ENCODE measurements at places on chromosomes 13 and 19. TPM values are rescaled to one million over a fixed set of nuclear protein-coding genes. Genes with fewer than 3 reads are reported as not detected.

The RNF225 gene
- 0.64 TPM for total RNA-seq

The PRR12 gene
- total RNA-seq: 27.8 TPM

The SBSN gene
- not detected for total RNA-seq

The CRB3 gene
- total RNA-seq: 2.2 TPM

The CALR gene
- total RNA-seq: 770 TPM

The MATK gene
- 17.1 TPM for total RNA-seq

The PRODH2 gene
- total RNA-seq: 0.13 TPM

- ATAC-seq: peak; percentile 20
Observed at GRCh38 chr19:50728084-50728737, 5.0 kb downstream of the CLEC11A start.

- no peak for ATAC-seq
Observed at GRCh38 chr13:113920606-113921286, 53.1 kb downstream of the C13orf46 start.

GRCh38 chr13:105159841-105160240, 1375.6 kb downstream of the EFNB2 start:
- ATAC-seq: no peak

GRCh38 chr19:6439743-6440142, 6.2 kb upstream of the SLC25A41 start:
- ATAC-seq: no peak

DNA sequence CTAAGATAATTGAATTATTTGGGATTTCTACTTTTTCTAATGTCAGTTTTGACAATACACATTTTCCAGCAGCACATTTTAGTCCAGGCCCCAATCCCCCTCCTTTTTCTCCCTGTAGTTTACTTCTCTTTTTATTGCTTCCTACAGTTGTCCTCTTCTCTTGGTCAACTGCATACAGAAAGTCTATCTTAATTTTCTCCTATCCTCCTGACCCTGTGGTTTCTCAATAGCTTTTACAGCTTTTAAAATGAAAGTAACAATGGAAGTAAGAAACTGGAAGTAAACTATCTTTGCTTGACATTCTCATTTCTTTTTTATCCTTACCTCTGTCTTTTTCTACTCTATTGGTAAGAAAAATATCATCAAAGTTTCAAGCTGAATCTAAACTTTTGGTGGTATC, 106.5 kb upstream of the OXGR1 start:
- ATAC-seq: no peak

DNA sequence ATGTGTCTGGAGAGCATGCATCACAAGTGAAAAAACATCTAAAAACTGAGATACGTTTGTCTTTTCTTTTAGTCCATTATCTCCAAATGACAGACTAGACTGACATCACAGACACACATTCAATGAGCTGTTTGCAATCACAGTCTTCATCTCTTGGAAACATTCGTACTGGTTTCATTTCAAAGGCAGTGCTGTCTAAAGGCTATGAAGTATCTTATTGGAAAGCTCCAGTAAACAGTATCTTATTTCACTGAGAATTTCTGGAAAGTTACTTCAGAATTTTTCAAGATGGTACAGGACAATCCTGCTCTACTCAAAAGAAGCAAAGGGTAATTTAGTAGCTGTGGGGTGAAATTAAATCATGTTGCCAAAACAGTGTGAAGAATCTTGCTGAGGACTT, 53.5 kb upstream of the TNFRSF19 start:
- ATAC-seq: no peak

- ATAC-seq: no peak
Observed at GRCh38 chr19:17999684-18000479, 8.1 kb upstream of the ARRDC2 start.

DNA sequence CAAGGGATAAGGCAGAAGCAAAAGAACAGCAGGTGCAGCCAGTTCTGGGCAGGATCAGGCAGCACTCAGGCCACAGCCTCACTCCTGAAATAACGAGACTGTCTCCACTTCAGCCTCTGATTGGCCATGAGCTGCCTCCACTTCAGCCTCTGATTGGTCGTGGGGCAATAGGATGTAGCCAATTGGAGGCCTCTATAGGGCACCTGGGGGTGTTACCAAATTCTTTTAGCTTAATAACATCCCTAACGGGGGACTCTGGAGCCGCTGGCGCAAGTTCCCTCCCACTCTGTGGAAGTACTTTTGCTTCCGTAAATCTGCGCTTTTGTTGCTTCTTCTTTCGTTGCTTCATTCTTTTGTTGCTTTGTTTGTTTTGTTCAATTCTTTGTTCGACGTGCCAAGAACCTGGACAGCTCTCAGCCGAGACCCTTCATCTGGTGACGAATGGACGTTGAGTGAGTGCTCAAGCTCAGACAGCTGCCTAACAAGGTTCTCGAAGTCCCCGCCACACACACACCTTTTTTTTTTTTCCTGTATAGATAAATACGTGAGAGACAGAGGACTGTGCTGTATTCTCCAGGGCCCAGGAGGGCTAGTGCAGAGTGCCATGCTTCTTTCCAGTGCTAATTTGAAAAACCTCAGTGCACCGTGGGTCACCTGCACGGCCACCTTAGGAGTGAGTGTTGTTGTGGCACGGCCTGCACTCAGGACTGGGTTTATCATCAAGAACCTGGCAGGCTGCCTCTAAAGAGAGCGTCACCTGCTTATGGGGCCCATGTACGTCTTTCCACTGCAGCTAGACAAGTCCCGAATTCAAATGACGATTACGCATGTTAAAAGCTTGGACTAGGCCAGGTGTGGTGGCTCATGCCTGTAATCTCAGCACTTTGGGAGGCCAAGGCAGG, 32.0 kb upstream of the TUBGCP3 start:
- ATAC-seq: peak; percentile 76

- ATAC-seq: no peak
Observed at GRCh38 chr13:20401531-20401930, 124.1 kb downstream of the CRYL1 start.

DNA sequence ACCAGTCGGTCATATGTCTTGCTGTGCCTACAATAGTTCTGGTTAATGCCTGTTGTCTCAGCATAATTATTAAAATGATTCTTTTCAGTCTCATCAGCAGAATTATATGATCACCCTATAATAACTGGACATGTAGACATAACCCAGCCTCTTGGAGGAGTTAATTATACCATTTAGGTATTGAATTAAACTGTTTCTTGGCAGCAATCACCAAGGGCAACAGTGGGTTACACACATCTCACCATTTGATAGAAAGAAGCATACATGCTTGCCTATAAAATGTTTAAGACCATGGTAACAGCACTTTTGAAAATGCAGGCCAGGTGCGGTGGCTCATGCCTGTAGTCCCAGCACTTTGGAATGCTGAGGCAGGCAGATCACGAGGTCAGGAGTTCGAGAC, 184.6 kb downstream of the RGCC start:
- no peak for ATAC-seq

- ATAC-seq: no peak
Observed at GRCh38 chr19:38444026-38444425, 10.5 kb downstream of the RYR1 start.

DNA sequence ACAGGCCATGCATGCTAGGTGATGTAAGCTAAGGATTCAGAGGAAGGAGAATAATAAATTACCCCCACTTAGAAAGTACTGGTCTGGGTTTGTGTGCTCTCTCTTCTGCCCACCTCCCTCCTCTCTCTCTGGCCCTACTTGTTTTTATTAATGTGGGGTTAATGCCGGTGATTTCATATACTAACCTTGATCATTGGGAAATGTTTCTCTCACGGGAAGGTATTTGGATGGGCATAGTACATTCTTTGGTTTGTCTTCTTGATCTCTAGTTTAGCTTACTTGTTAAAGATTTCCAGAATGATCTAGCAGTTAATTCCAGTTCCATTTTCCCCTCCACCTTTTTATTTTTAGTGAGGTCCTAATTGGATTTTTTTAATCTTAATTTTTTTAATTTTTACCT, 24.6 kb downstream of the ARHGAP35 start:
- no peak for ATAC-seq
